ENCODE measurements at places on chromosomes 16 and 17.
A peak's percentile ranks its signal among the peaks of the same experiment; 100 is the strongest.

DNA sequence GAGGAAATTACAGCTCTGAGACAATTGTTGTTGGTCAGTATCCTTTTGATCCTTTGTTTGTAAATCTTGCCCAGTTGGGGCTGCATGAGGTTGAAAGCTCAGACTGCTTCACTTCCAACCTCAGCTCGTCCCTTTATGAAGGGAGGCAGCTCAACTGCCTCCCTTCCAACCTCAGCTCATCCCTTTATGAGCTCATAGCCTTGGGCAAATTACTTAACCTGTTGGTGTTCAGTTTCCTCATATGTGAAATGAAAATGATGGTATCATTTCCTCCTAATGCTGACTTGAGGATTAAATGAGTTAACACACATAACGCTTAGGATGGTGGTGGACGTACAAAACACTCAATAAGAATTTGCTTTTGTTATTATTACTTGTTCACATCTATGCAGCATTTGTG lies 265.1 kb downstream of the CDH13 start:
- DNase-seq = no peak

GRCh38 chr17:80848449-80849102 lies 143.1 kb upstream of the CHMP6 start:
- DNase-seq = no peak

DNA sequence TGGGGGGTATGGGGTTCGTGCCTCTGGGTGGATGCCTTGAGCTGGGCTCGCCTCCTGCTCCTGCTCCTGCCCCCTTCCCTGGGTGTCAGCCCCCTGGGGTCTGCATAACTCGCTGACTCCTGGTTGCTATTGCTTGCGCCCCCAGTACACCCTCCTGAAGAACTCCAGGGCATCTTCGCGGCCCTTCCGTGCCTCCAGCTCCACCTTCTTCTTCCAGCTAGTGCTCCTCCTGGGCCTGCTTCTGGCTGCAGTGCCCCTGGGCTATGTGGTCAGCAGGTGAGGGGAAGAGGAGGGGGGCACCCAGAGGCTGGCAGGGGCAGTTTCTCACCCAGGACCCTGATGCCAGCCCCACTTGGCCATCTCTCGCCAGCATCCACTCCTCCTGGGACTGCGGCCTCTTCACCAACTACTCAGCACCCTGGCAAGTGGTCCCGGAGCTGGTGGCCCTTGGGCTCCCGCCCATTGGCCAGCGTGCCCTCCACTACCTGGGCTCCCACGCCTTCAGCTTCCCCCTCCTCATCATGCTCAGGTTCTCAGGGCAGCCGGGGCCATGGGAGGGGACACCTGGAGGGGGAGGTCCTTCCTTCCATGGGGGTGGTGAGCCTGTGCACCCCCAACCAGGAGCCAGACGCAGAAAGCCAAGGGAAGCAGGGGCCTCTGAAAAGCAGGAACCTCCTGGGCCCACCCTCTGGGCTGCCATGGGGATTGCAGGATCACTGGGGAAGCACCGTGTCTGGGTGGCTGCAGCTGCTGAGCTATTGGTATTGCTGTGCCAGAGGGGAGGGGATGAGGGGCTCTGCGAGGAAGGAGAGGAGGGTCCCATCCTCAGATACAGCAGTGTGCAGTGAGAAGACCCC lies 7.8 kb upstream of the C17orf99 start:
- no peak for DNase-seq

GRCh38 chr17:47882695-47883588 lies 13.1 kb upstream of the SP2 start:
- no peak for DNase-seq

DNA sequence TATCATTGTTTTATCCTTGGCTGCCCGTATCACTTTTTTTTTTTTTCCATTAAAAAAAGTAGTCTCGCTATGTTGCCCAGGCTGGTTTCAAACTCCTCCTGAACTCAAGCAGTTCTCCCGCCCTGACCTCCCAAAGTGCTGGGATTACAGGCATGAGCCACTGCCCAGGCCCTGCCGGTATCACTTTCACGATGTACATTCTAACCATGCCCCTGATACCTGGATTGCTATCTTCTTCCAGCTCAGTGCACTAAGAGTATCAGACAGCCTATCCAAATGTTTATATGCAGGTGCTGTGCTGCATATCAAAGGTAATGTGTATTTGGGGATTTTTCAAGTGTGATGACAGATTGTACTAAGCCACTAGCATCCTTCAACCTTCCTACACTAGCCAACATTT lies 14.2 kb downstream of the MOSMO start:
- DNase-seq = no peak

GRCh38 chr16:68490358-68490757 lies 42.0 kb upstream of the SMPD3 start:
- no peak for DNase-seq

GRCh38 chr17:72116661-72117521 lies 3.9 kb upstream of the SOX9 start:
- no peak for DNase-seq

DNA sequence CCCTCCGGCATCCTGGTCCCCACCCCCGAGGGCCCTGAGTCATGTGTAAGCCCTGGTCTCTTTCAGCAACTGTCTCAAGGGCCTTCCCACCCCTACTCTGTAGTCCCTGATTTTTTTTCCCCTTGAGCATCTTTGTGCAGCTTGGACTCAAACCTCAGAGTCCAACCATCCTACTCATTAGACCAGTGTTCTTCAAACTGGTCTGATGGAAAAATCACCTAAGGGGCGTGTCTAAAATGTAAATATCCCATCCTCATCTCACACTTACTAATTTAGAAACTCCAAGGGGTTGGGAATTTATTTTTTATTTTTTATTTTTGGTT lies 624 bp downstream of the G6PC3 start:
- DNase-seq = no peak

- no peak for DNase-seq
Measured at GRCh38 chr17:57625957-57626356, 119.1 kb downstream of the CCDC182 start.

- DNase-seq = no peak
Measured at GRCh38 chr16:12878973-12879372, 22.4 kb upstream of the SHISA9 start.

DNA sequence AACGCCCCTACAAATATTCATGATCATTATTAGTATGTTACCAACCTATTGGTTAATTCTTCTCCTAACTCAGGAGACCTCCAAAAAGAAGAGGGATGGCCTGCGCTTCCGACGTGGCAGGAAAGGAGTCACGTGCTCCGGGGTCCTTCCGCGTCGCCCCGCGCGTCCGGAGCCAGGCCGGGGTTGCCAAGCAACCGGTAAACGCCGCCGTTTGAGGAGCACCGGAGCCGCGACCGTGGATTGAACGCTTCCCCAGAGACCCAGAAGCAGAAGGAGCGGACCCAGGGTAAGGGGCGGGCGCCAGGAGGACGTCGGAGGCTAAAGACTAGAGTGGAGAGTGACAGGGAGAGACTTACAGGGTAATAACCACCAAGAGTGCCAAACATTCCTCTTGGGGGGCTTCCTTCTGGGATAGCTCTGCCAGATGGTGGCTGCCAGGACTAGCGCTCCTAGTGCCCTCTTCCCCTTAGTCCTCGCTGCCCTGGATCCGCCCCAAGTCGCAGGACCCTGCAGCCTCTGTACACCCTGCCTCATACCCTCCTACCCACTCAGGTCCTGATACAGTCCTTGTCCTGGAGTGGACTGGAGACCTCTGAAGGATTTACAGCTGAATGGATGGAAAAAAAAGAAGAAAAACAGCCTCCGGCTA lies at the start of gene DNAI2:
Gene DNAI2, plus strand, starts transcription at position 175 of the 649 bp plus-strand sequence. CDS start 7,584 bp downstream, outside the sequence.
- DNase-seq = no peak

DNA sequence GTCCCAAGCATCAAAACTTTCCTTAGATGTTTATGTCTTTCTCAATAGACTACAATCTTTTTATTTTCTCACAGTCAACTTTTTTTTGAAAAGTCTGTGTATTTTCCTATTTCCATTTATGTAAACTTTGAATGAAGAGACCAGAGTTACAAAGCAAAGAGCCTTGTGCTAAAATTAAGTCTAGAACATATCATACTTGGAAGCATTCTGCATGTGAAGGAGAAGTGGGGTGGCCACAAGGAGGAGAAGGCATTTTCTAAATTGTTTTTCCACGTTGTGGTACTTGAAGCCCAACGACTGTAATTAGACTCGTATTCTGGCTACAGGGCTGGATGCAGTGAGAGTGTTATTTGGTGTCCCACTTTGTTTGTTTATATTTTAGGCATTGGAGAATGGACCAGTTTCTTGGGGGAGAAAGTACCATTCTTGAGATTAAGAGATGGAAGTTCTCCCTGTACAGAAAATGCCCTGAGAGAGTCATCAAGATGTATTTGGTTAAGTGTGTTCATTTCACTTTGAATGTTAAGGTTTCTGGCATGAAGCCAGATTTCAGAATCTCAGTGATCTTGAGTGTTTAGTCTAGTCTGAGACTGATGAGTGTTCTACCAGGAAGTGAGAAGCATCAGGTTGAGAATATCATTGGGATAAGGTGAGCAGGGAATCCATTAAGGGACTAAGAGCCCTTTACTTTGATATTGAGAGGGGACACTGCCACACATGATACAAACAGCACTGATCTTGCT lies 71.6 kb downstream of the MAP2K6 start:
- DNase-seq = no peak

DNA sequence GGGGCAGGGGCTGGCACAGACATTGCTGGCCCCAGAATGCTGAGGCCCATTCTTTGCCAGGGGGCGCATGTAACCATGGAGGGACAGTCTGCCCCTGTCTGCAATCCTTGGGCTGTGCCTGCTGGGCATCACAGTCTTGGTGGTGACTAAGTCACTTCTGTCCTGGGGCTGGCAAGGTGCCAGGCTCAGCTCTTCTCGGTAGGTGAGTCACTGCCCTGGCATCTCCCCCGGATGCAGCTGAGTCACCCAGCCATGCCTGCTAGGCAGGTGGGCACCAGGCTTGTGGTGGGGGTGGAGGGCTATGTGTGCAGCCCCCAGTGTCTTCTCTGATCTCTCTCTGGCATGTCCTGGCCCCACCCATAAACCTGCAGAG lies 5.6 kb downstream of the RARA start:
- peak; percentile 81 for DNase-seq

DNA sequence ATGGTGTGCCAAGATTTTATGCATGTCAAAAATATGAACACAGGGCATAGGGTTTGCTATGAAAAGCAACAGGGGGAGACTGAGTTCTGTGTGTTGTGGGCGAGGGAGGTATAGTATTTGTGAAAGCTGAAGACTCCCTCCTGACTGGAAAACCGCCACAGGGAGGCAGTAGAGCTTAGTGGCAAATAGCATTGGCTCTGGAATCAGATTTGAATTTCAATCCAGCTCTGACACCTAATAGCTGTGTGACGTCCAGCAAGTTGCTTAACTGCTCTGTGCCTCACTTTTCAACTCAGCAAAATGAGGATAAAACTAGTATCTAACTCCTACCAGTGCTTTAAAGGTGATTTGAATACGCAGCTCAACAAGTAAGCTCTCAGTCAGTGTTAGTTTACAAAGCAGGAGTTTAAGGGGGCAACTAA lies 22.0 kb downstream of the KPNA2 start:
- peak; percentile 27 for DNase-seq

GRCh38 chr16:28182183-28182582 lies 29.6 kb downstream of the XPO6 start:
- DNase-seq = no peak

- no peak for DNase-seq
Measured at GRCh38 chr17:29016345-29017210, 10.7 kb upstream of the SEZ6 start.

- no peak for DNase-seq
Measured at GRCh38 chr16:80314042-80314441, 226.8 kb upstream of the DYNLRB2 start.

DNA sequence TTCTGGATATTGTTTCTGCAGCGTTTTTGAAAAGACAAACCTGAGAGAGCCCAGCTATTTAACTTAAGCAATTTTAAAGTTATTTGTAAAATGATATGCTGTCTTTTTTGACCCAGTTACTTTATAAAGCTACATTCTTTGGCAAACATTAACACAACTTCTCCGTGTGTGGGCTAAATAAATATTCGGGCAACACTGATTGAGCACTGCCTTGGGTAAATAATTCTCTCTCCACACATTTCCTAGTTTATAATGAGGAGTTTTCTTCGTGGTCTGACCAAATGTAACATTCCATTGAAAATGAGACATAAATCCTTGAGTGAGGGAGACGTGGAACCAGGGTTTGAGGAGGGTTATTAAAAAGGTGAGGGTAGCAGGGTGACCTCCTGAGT lies 142.8 kb downstream of the WWOX start:
- DNase-seq = no peak

- DNase-seq = no peak
Measured at GRCh38 chr17:66373944-66374817, 71.8 kb downstream of the PRKCA start.

DNA sequence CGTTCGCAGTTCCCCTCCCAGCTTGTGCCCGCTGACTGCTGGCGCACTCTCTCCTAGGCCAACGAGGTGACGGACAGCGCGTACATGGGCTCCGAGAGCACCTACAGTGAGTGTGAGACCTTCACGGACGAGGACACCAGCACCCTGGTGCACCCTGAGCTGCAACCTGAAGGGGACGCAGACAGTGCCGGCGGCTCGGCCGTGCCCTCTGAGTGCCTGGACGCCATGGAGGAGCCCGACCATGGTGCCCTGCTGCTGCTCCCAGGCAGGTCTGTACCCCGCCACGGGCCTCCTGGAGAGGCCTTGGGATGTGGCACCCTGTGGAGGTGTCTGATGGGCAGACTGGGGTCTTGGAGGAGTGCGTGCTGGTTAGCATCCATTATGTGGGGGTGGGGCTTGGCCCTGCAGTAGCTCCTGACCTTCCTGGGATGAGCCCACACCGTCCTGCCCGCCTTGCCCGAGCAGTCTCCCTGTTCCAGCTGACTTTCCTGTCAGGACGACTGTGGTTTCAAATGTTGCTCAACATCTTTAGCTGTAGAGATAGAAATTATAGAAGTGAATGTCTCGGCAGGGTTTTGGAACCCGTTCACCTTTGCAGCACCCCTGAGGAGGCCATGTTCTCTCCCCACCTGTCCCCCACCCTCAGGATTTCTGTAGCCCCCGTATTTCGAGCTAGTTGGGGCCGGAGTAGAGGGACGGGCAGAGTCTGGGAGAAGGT lies 44.9 kb upstream of the CAPN15 start:
- no peak for DNase-seq

DNA sequence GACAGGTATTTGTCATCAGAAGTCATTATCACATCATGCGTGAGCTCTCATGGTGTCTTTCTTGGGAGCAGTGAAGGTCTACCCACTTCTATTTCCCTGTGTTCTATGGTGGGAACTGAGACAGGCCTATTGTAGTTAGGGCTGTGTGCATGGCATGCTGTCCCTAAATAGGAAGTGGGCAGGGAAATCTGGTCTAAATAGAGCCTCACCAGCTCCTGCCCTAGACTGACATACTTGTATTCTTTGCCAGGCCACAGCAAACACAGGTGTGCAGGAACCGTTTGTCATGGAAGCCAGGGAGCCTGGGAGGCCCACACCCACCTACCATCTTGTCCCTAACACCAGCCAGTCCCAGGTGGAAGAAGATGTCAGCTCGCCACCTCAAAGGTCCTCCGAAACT lies 10.1 kb downstream of the SLC7A6 start:
- no peak for DNase-seq

DNA sequence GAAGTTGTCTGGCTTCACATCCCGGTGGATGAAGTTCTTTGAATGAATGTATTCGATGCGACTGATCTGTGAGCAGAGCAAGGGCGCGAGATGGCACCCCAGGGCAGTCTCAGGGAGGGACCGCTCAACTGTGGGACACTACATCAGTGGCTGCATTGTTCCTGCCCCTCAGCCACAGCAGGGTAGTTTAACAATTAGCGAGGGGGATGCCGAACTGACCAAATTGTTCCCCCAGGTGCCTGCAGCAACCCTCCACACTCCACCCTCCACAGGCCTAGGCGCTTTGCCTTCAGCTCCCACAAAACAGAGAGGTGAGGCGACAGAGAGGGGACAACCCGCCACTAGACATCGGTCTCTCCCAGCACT lies 20.3 kb downstream of the CSNK1D start:
- no peak for DNase-seq

- DNase-seq = no peak
Measured at GRCh38 chr16:1073262-1073558, 663 bp downstream of the SSTR5 start.
